ENCODE measurements at places on chromosomes 16 and 17.
A peak's percentile ranks its signal among the peaks of the same experiment; 100 is the strongest.

DNA sequence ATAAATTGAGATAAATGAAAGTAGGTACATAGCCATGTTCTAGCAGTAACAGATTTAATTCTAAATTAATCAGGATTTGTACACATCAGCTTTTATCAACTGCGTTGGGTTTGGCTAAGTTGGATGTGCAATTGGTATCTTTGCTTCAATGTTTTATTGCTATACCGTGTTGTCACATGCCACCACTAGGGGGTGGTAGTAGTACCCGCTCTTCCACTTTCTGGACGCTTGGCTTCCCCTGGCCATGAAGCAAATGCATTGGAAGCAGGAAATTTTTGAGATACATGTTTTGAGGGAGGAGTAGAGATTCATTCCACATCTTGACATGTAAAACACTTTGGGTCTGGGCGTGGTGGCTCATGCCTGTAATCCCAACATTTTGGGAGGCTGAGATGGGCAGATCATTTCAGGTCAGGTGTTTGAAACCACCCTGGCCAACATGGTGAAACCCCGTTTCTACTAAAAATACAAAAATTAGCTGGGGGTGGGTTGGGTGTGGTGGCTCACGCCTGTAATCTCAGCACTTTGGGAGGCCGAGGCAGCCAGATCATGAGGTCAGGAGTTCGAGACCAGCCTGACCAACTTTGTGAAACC lies 58.6 kb downstream of the EMP2 start:
- ATAC-seq = peak; percentile 60

DNA sequence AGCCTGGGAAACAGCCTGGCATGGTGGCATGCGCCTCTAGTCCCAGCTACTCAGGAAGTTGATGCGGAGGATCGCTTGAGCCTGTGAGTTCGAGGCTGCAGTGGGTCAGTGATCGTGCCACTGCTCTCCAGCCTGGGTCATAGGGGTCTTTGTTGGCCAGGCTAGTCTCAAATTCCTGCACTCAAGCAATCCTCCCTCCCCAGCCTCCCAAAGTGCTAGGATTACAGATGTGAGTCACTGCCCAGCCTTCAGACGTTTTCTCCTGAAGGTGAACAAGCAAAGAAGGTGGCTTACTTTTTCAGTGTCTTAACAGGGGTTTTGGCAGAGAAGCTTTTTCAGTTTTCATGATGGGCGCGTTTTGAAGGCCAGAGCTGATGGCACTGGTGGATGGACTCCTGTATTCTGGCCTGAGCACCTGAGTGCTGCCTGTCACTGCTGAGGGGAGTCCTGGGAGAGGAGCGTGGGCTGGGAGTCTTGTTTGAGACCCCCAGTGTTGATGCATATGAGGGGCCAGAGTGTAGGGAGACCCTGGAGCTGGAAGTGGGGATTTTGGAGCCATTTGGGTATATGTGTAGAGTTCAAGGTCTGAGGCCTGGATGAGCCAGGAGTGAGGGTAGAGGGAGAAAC lies 41.4 kb downstream of the FOXK2 start:
- ATAC-seq = no peak

DNA sequence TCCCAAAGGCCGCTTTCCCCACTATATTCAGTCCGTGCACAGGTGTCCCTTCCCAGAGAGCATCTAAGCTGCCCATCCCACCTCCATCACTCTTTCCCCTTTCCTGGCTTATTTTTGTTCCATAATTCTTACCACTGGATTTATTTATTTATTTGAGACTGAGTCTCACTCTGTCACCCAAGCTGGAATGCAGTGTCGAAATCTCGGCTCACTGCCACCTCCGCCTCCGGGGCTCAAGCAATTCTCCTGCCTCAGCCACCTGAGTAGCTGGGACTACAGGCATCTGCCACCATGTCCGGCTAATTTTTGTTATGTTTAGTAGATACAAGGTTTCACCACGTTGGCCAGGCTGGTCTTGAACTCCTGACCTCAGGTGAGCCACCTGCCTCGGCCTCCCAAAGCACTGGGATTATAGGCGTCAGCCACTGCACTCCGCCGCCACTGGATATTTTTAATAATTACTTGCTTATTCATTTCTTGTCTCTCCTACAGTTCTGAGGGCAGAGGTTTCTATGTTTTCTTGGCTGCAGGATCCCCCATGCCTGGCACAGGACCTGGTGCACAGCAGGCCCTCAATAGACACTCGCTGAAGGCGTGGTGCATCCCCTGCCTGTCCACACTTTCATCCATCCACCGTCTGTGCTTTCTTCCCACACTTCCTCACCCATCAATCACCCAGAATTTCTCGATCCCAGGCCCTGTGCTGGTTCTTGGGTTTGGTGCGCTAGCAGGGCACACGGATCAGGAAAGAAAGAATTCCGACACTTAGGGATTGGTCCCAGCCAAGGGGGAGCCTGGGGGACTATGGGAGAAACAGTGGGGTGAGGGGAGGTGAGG lies 9.9 kb upstream of the ADGRG1 start:
- ATAC-seq = no peak

- peak; percentile 5 for ATAC-seq
Measured at GRCh38 chr16:80586476-80586875, 45.7 kb downstream of the DYNLRB2 start.

DNA sequence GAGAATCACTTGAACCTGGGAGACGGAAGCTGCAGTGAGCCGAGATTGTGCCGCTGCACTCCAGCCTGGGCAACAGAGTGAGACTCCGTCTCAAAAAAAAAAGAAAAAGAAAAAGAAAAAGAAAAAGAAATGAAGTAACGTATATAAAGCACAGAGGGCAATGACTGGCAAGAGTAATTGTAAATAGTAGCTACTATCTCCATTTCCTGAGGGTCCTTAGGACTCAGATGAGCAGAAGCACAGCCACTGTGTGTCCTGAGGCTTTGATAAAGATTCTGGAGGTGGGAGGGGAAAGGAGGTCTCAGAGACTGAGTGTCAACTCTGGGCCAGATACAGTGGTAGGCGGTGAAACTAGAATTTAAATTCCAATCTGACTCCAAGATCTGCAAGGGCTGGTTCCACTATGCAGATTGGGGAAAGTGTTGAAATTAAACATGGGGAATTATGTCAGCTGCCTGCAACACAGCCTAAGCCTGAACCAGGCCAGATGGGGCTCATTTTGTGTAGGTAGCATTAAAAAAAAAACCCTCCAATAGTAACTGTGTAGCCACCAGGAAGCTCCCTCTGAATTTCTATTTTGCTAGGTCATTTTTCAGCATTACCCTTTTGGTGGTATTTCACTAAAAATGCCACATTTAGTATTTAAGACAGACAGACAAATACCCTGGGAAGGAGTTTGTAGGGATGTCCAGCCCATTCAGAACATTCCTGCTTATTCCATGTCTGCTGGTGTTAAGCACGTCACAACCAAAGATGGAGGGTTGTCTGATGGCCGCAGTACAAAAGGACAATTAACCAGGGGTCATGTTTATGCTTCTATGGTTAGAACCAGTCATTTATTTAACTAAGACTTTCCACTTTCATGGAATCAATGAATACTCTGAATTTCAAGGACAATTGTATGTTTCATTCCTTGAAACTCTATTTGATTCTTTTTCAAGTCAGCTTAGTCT lies 46.1 kb downstream of the TBX4 start:
- ATAC-seq = no peak

DNA sequence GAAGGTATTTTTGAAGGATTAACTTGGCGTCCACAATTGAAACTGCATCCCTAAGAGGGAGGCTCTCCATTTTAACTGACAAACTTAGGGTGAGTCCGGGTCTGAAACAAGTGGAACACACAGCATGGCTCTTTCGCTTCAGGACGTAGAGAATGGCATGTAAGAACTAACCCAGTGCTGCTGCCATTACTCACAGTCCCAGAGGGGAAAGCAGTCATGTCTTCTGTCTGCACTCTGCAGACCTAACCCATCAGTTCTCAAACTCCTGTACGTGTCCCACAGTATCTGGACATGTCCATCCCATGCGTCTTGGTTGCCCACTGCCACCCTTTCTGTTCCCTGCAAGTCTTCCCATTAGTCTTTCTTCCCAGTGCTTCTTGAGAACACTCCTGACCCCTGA lies 563 bp downstream of the ST6GALNAC1 start:
- ATAC-seq = peak; percentile 40

DNA sequence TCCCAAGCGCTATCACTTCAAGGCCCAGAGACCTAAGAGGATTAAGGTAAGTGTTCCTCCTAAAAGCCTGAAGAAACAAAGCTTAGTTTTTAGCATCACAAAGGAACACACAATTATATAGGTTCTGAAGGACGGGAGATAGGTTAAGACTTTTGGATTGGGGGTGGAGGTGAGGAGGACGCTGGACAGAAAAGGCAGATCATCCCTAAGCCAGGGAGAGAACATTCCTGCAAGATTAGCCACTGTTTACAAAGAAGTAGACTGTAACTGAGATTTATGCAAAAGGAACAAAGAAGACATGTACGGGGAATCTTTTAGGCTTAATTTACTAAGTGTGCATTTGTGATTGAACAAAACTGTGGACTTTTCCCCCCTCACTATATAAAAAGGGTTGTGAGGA lies 184.1 kb upstream of the IRX5 start:
- no peak for ATAC-seq

DNA sequence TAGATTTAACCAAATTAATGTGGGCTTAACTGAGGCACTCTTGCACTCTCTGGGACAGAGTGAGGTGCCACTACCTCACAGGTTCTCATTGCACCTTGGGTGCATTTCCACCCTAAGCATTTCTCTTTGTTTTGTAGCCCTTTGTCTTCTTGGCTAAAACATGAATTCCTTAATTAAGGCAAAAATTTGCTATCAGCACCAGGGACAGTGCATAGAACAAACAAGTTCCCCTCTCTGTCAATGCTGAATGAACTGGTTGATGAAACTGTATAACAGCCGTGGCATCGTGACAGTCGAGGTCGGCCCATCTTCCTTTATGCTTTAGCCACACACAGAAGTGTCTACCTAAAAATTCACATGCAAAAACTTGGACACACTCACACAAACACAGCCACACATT lies 74.8 kb downstream of the HS3ST2 start:
- ATAC-seq = no peak

GRCh38 chr17:38898812-38899348 lies 26.5 kb upstream of the LASP1NB start:
- ATAC-seq = peak; percentile 96

- no peak for ATAC-seq
Measured at GRCh38 chr16:48014349-48015135, 141.3 kb downstream of the ABCC12 start.

DNA sequence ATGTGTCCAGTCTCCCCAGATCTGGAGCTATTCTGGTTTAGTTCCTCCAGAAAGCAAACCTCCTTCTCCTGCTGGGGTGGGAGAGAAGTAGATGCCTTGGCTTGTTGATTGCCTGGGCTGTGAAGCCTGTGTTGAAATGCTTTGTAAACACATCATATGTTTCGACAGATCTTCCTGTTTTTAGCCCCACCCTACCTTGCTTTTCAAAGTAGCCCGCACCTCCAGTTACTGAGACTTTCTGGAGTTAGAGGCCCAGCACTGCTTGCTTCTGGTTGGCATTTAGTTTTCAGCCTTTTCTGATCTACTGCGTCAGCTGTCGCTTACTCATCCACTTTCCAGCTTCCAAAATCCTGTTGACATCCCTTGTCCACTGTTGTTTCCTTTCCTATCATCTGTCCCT lies 17.9 kb upstream of the NDEL1 start:
- ATAC-seq = no peak

GRCh38 chr17:18933102-18934058 lies 18.6 kb upstream of the SLC5A10 start:
- no peak for ATAC-seq

DNA sequence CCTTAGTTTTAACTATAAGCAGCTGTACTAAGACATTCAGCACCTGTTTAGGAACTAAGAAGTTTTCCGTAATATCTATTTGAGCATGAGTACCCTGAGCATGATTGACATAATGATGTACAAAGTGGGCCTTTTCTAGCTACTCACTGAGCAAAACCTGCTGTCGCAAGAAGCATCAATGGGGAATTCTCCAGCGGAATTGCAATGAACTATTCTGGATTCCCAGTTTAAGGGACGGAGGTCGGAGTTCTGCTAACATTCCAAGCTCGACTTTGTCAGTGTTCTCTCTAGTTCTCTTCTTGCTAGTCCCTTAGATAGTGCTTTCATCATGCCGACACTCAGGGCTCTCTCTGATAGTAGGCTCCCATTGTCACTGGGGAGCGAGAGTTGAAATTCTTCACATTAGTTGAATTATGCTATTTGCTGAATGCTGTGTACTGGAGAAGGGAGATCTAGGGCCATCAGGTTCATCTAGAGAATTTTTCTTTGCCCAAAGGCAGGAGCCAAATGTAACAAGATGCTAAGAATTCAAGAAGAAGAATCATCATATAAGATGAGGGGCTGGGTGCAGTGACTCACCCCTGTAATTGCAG lies 40.2 kb upstream of the MYH2 start:
- no peak for ATAC-seq

DNA sequence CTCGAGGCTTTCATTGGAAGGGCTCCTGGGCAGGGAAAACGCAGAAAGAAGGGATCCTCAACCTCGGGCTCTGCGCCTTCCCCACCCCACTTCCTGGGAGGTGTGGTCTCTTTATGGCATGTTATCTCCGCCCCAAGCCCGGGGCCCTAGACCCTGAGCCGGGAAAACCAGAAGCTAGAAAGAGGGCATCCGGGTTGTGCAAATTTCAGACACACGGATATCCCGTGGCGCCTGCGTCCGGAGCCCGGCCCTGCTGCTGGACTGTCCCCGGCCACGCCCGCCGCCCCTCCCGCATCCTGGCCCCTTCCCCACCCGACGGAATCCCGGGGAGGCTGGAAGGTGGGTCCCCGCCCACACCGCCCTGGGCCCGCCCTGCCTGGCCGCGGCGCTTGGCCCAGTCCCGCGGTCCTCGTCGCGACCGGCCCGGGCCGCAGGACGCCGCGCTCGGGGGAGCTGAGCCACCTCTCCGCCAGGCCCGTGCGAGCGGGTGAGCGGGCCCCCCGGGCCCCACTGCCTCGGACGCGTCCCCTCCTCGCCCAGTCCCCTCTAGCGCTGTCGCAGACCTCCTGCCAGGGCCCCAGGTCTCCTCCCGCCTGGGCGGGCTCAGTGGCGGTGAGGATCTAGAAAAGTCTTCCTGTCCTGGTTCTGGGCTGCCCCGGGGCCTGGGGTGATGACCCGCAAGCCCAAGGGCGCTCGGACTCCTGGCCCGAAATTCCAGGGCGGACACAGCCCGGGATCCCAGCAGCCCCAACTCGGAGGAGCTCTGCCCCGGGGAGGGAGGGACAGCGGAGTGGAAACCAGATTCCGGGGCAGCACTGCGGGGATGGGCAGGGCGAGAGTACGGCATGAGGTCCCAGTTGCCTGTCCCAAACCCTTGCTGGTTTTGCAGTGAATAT lies at the start of gene SLC16A5:
TSS of gene SLC16A5 (plus strand) at position 397 of the 896 bp plus-strand sequence. CDS start 5,683 bp downstream, outside the sequence.
- ATAC-seq = peak; percentile 81

- ATAC-seq = peak; percentile 40
Measured at GRCh38 chr17:700504-701094, 14.0 kb downstream of the VPS53 start.

DNA sequence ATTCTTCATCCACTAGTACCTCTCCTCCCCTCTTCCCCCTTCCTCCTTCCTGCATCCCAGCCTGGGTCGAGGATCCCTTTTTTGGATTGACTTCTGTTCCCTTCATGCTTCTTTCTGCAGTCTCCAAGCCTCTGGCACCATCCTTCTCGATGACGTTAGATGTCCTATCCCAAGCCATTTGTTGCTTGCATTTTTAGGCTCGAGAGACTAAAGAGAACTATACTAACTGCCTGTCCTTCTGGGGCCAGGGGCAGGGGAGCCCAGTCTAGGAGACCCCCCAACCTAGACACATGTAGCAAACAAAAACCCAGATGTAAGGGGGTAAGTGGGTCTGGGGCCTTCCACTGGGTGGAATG lies 23.9 kb downstream of the UNK start:
- no peak for ATAC-seq

- ATAC-seq = no peak
Measured at GRCh38 chr16:69934751-69935150, 16.4 kb upstream of the CLEC18A start.

GRCh38 chr17:67944035-67944434 lies 52.2 kb downstream of the C17orf58 start:
- no peak for ATAC-seq
